Kidney (tissue), 22 donors: ENCODE measurements at places on chromosomes 1 and 21. TPM values are rescaled to one million over a fixed set of nuclear protein-coding genes. Genes with fewer than 3 reads are reported as not detected.
A peak's percentile ranks its signal among the peaks of the same experiment; 100 is the strongest.

PLCH2 gene
- total RNA-seq = 8.7 TPM

SPRR4 gene
- total RNA-seq = not detected

RNU1-4 gene
- 8,605 TPM for total RNA-seq

DCLRE1B gene
- 6.1 TPM for total RNA-seq

C1orf115 gene
- total RNA-seq = 29.0 TPM

ZBED6 gene
- 37.2 TPM for total RNA-seq

F11R gene
- 117 TPM for total RNA-seq

ANKRD34A gene
- total RNA-seq = 0.76 TPM

HES3 gene
- not detected for total RNA-seq

ACOT11 gene
- 24.6 TPM for total RNA-seq

CRYBG2 gene
- 2.2 TPM for total RNA-seq

GRCh38 chr1:199184180-199184579, 545.3 kb downstream of the PTPRC start:
- no peak for DNase-seq

GRCh38 chr1:247387096-247387495, 28.9 kb upstream of the NLRP3 start:
- no peak for DNase-seq

DNA sequence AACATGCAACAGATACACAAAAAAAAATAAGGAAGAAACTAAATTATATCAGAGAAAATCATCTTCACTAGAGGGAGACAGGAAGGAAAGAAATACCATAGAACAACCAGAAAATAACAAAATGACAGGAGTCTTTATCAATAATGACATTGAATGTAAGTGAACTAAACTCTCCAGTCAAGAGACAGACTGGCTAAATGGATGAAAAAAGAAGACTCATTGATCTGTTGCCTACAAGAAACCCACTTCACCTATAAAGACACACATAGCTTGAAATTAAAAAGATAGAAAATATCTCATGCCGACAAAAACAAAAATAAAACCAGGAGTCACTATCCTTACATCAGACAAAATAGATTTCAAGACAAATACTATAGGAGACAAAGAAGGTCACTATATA, 593.1 kb upstream of the USP24 start:
- DNase-seq = no peak

- no peak for DNase-seq
Measured at GRCh38 chr1:171988243-171988885, 147.1 kb downstream of the DNM3 start.

GRCh38 chr1:197465528-197466327, 197.7 kb downstream of the CRB1 start:
- DNase-seq = no peak

- no peak for DNase-seq
Measured at GRCh38 chr1:99185196-99185595, 79.1 kb upstream of the PLPPR4 start.

DNA sequence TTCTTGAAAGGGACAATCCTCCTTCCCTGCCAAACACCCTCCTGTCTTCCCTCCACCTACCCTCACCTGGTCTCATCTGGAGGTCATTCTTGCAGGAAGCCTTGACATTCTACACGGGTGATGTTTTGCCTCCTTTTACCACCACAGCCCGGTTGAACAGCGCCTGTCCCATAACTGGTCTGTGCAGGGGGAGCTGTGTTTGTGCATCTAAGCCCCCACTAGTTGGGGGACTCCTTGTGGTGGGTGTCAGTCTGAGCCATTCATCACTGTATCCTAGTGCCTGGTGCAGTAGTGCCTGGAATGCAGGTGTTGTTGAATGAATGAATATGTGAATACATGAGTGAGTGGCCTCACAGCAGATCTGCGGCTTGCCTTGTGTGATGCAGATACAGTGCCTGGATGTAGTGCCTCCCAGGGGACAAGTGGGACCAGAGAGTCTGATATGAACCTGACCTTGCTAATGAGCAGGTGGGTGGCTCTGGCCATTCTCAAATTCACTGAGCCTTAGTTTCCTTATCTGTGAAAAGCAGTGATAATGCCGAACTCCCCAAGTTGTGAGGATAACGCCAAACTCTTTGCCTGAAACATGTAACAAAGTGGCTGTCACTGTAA, 79.8 kb downstream of the OMA1 start:
- DNase-seq = no peak

- peak; percentile 52 for DNase-seq
Measured at GRCh38 chr1:226063977-226064815, 1.7 kb downstream of the H3-3A start.

GRCh38 chr1:64514197-64514765, 44.4 kb downstream of the CACHD1 start:
- DNase-seq = peak; percentile 95

DNA sequence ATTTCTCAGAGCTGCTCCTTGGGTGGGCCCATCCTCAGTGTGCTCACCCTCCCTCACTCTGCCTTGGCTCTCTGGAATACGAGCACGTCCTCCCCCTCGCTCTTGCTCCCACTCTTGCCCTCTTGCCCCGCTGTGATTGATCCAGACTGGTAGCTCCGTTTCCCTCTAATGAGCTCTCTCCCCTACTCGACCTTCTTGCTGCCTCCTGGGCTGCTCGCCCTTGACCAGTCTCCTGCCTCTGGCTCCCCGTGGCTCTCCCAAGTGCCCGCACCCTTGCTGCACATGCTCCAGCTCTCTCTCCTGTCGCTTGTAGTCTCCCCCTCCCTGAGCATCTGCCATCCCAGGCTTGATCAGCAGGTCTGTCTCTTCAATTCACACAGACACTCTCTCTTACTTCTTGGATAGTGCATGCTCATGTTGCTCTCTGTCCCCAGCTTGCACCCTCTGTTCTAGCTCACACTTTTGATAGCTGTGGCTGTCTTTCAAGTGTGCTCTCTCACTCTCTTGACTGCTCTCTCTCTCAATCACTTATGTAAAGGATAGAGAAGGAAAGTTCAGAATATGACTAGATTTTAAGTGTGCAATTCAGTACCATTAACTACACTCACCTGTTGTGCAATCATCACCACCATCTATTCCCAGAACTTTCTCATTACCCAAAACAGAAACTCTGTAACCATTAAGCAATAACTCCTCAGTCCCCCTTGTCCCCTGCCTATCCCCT, 51.1 kb downstream of the PHC2 start:
- peak; percentile 83 for DNase-seq

DNA sequence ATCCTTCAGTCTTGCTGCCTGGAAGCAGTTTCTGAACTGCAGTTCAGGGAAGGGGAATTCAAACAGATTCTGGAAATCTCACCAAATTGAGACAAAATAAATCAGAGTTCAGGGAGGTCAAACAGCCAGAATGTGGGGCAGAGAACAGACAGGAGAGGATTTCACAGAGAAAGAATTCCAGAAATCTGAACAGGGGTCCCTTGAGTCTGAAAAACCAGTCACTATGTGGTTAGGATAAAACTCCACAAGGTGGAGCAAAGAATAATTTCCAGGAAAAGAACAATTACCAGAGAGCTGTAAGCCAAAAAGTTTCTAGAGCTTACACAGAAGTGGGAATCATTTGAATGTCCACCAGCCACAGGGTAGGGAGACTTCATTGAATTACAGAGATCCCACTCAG, 84.7 kb downstream of the URB2 start:
- DNase-seq = no peak

- DNase-seq = no peak
Measured at GRCh38 chr21:46124926-46125845, 27.3 kb downstream of the COL6A2 start.

DNA sequence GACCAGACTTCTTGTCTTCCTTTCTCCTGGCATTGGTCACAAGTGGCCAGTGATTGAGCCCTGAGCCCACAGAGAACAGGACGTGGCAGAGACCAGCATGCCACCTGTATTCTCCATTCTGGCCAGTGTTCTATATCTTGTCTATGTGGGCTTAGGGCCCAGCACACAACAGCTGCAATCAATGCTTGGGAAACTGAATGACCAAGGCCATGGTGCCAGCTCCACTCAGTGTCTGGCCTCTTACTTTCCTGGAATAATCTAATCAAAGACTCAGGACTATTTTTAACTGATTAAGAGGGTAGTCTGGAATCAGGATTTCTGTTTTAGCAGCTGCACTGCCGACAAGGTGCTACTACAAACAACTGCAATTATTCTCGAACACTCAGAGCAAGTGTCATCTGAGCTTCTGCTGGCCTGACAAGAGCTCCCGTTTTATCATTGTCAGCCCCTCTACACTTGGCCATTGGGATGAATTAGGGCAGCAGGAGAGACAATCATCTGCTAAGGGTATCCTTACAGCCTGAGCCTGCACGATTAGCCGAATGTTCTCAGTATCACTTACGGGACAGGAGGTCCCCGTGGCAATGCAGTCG, 74.4 kb upstream of the GRIK3 start:
- DNase-seq = no peak

GRCh38 chr1:108590957-108591356, 31.1 kb downstream of the EEIG2 start:
- DNase-seq = peak; percentile 83

GRCh38 chr1:5740865-5741860, 251.1 kb downstream of the NPHP4 start:
- DNase-seq = no peak

DNA sequence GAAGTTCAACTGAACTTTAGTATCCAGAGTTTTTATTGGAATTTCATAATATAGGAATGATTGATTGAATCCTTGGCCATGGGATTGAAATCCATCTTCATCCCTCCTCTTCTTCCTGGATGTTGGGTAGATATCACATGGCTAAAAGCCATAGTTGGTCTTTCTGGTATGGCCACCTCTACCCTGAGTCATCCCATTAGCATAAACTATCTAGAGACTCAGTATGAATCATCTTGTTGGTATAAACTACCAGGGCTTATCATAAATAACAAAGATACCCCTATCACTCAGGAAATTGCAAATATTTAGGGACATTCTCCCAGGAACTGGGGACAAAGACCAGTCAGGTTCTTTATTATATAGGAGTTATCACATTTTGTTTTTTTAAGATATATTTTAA, 21.2 kb upstream of the ZP4 start:
- DNase-seq = no peak

DNA sequence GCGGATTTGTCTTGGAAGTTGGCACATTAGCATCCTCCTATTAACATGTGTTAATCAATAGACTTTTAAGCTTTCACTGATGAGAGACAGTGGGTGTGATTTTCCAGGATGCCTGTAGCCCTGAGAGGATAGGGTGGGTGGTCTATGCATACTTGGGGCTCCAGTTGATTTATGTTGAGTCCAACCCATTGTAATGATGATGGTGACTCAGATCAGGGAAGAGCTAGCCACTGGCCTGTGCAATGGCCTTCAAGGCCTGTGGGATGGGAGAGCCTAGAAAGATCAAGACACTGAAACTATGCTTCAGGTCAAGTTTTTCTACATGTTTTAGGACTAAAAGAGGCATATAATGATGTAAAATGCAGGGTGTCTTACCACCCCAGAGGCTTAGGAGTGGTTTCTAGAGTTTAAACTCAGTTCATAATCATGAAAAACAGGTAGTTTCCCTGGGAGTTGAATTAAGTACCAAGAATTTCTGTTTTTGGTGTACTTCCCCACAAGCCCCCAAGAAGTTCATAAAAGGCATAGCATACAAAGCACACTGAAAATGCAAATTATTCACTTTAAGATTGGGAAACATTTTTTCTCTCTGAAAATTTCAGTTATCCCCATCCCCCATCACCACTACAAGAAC, 19.9 kb downstream of the BEND5 start:
- no peak for DNase-seq

DNA sequence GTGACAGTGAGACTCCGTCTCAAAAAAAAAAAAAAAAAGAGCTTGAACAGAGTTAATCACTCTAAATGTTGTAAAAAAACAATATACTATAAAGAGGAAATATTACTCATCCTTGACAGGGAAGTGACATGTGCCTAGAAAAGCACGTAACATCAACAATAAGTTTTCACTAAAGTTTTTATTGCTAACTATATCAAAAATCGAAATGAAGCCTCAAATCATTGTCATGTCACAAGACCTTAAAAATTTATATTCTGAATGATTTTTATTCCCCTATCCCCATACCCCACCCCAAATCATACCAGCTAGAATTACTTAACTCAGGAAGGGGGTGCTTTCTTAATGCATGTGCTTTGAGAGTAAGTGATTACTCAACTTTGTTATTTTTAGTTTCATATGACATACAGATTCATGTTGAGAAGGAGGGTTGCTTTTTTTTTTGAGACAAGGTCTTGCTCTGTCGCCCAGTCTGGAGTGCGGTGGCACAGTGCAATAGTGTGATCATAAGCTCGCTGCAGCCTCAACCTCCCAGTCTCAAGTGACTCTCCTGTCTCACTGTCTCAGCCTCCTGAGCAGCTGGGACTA, 53.6 kb upstream of the MUTYH start:
- no peak for DNase-seq

- DNase-seq = no peak
Measured at GRCh38 chr1:83822208-83822607, 176.7 kb downstream of the TTLL7 start.

- DNase-seq = peak; percentile 78
Measured at GRCh38 chr1:225973158-225973557, 26.0 kb downstream of the SDE2 start.

DNA sequence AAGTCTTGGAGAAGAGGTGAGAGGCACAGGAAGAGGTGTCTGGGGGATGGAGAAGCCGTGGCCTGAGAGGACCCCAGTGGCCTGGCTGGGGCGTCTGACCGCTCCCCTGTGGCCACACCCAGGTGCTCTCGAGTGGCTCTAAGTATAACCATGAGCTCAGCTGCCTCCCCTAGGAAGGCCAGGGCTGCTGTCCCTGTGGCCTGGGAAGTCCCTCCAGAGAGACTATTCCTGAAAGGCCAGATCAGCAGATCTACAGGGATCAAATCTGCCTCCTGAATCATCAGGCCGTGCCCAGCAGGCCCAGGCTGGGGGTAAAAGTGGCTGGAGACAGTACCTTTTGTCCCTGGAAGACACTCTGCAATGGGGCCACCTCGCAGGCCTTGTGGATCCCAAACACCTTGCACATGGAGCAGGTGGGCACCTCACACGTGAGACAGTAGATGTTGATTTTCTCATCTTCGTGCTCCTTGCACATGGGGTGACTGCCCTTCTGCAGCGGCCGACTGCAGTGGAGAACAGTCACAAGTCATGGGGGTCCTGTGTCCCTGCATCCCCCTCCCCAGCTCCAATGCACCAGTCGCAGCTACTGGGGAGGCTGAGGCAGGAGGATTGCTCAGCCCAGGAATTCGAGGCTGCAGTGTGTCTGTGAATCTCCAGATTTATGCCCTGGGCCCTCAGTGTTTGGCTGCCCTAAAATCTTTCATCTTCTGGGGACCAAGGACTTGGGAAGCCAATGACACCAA, 6.4 kb downstream of the TRIM63 start:
- no peak for DNase-seq

- DNase-seq = peak; percentile 80
Measured at GRCh38 chr1:204791453-204792353, 79.0 kb upstream of the NFASC start.
